ENCODE measurements at places on chromosomes 6 and 20.

DNA sequence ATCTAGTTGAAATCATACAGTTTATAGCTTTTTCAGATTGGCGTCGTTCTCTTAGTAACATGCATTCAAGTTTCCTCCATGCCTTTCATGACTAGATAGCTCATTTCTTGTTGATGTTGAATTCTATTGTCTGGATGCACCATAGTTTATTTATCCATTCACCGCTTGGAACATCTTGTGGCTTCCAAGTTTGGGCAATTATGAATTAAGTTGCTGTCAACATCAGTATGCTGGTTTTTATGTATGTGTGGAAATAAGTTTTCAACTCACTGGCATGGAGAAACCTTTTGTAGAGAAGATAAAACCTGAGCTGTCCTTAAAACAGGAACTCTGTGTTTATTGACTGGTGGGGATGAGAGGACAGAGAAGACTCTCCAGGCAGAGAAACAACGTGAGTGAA, 248.0 kb downstream of the CDC5L start:
- no peak for DNase-seq

- DNase-seq: no peak
Observed at GRCh38 chr20:51427651-51428291, 114.7 kb downstream of the NFATC2 start.

- no peak for DNase-seq
Observed at GRCh38 chr6:128471907-128472306, 48.5 kb downstream of the PTPRK start.

DNA sequence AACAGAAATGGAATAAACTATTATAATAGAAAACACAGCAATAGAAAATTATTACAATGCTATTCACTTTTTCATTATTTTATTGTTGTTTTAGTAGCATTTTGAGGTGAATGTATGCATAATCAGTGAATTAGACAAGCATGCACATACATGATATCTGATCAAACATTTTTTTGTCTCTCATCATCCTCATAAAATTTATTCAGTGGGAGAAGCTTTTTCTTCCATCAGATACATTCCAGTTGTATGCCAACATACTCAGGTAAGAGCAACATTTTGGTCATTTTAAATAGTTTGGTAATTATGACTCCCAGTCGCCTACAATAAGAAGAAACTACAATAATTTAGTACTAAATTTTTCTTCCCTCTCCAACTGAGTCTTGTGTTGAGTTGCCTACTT, 44.5 kb downstream of the ADGRF1 start:
- DNase-seq: no peak

GRCh38 chr20:20892328-20892727, 179.9 kb upstream of the RALGAPA2 start:
- no peak for DNase-seq

GRCh38 chr20:50312682-50313521, 122.3 kb downstream of the CEBPB start:
- DNase-seq: no peak

GRCh38 chr6:71277926-71278600, 10.5 kb upstream of the OGFRL1 start:
- no peak for DNase-seq

GRCh38 chr6:92942549-92942948, 476.8 kb downstream of the EPHA7 start:
- DNase-seq: no peak

- no peak for DNase-seq
Observed at GRCh38 chr6:42113936-42114636, 28.3 kb downstream of the C6orf132 start.

GRCh38 chr20:23926944-23927872, 47.7 kb upstream of the CST5 start:
- DNase-seq: no peak

- no peak for DNase-seq
Observed at GRCh38 chr6:38169221-38169976, 349.9 kb downstream of the ZFAND3 start.

GRCh38 chr20:62752671-62753501, 43.4 kb upstream of the MRGBP start:
- no peak for DNase-seq

DNA sequence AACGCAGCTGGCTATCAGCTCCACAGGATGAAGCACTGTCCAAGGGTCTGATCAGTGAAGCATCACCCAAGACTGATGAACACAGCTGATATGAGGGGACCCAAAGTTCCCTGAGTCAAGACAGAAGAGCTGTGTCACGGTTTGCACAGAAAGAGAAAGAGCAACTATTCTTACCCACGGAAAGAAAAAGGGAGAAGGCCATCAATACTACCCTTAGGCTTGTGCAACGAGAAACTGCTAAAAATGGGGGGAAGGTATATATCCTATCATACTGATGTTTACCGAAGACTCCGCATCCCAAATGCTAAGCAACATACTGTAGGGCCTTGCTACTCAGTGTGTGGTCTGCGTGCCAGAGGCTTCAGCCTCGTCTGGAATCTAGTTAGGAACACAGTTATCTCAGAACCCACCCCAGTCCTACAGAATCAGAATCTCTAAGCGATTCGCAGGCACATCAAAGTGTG, 665 bp downstream of the FASTKD5 start:
- no peak for DNase-seq

DNA sequence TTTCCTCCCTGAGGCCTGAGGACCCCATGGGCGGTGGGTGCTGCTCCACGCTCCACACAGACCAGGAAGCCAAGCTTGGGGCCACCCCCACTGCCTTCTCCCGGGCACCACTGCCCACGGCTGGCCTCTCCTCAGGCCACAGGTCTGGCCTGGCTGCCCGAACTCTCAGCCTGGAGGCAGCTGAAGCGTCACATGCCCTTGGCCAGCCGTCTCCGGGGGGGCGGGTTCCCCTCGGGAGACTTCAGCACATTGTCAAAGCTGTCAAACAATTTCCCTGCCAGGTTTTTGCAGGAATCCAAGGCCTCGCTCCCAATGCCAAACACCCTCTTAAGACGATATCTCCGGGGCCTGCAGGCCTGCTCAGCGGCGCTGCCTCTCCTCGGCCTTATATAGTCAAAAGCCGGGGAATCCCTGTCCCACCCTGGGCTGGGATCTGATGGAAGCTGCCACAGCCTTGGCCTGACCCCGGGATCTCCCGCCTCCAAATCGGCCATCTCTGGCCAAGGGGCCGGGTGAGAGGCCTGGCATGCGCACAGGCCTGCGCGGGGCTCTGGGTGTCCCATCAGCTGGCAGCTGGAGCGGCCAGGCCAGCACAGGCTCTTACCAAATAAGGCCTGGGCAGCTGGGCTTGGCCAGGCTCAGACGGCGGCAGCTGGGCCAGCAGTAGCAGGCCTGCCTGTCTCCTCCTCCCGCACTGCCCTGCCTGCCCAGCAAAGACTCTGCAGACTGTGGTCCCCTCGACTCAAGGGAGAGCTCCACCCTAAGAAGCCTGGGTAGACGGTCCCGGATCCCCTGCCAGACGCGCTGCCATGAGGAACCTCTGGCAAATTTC, 49.7 kb downstream of the RBM38 start:
- DNase-seq: no peak

DNA sequence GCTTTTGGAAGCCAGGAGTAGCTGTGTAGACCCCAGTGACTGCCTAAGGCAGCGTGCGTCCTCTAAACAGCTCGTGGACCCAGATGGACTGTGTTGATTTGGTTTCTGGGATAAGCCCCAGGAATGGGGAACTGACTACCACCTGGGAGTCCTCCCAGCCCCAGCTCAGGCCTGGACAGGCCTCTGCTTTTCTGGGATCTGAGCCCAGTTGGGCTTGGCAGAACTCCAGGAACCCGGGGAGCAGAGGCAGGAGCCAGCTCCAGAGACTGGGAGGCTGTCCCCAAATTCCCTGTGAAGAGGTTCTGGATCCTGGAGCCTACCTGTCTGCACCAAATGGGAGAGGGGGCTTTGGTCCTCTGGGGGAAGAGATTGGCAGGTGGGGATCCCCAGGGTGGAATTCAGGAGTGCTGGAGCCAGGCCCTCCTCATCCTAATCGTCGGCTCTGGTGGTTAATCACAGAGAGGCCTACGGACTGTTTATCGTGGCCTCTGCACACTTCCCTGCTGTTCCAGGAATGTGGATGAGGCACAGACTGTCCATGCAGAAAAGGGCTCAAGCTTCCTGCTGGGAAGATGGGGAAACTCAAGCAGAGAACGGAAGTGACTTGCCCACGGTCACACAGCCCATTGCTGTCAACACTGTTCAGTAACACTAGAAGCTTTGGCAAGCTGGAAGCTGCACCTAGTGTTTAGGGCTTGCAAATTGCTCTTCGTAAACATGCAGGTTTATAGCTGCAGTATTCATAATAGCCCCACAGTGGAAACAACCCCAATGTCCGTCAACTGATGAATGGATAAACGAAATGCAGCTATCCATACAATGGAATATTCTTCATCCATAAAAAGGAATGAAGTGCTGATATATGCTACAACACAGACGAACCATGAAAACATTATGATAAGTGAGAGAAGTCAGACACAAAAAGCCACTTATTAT, 100.6 kb downstream of the KCNB1 start:
- DNase-seq: no peak

GRCh38 chr6:118659513-118660217, 8.3 kb upstream of the CEP85L start:
- DNase-seq: no peak

GRCh38 chr6:148794797-148795196, 48.0 kb downstream of the UST start:
- no peak for DNase-seq

- DNase-seq: no peak
Observed at GRCh38 chr20:48326868-48327267, 500.9 kb downstream of the PREX1 start.

GRCh38 chr6:118578617-118579016, 30.5 kb downstream of the PLN start:
- no peak for DNase-seq

DNA sequence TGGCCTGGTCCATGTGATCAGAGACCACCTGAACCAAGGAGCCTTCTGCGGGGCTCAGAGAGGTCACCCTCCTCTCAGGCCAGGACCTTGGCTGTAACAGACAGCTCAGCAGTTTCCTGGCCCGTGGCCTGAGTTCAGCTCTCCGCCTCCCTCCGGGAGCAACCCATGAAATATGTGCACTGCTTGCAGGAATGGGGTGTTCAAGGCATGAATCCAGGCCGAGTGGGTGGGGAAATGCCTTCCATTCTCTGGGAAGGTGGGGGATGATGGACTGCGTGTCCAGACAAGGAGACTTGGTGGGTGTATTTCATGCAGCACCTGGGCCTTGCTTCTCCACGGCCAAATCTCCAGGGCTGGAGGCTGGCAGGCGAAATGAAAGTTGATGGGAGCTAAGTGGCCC, 46.0 kb downstream of the SIRPA start:
- no peak for DNase-seq

DNA sequence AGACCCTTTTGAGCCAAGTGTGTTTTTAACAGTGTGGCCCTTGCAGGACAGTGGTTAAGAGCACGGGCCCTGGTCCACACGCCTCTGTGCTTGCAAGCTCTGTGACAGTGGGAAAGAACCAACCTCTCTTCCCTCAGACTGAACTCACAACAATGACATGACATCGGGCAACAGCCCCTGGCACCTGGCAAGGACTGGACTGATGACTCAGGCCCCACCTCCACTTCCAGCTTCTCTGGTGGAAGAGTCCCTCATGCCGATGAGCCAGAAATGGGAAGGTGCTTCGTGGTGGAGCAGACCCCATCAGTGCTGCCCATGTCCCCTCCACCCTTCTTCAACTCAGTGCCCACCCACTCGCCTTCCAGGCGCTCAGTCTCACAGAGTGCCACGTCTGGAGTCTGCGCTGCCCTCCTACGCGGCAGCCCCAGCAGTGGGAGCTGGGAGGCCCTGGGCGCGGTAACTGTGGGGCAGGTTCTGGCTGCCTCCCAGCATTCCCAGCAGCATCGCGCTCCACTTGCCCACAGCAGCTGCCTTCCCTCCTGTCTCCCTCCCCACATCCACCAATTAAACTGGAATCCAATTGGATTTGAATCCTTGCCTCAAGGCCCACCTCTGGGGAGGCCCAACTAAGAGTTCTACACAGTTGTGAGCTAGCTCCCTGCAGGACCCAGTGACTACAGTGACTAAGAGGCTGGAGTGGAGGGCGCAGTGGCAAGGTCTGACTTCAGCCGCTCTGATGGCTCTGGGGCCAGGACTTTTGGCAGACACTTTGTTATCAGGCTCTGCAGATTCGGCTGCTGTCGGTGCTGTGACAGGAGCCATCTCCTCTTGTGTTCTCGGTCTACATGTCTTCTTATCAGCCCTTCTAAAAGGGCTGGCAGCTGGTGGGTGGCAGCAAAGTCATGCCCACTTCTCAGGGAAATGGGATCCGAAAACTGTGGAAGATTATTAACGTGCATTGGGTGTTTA, 156.8 kb upstream of the MLN start:
- DNase-seq: no peak

- no peak for DNase-seq
Observed at GRCh38 chr20:37404461-37404890, 58.5 kb downstream of the SRC start.

DNA sequence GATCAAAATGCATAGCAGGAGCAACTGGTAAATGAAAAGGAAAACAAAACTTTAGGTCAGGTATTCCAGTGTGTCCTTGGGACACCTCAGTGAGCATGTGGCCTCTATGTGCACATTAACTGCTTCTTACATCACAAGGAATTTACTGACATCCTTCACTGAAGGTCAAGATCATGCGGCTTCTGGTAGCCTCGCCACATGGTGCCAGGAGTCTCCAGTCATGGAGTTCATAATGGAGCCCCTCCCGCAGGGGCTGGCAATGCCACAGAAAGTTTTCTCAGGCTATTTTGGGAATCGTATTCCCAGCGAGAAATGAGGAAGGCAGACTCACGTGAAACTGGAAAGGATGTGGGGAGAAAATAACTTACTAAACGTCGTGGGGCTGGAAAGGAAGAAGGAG, 19.7 kb upstream of the SLC22A3 start:
- no peak for DNase-seq

All from type B pancreatic cell (in vitro differentiated cells).